ENCODE measurements at places on chromosomes 5 and 9. TPM values are rescaled to one million over a fixed set of nuclear protein-coding genes. Genes with fewer than 3 reads are reported as not detected.

PPP3R2 gene
- total RNA-seq, result not detected

FOXD4 gene
- not detected for total RNA-seq

LIFR gene
- total RNA-seq, result 18.9 TPM

FBP2 gene
- not detected for total RNA-seq

DCTN3 gene
- 25.6 TPM for total RNA-seq

CCL27 gene
- total RNA-seq, result not detected

STX17 gene
- 16.3 TPM for total RNA-seq

AQP7 gene
- not detected for total RNA-seq

- H3K36me3 ChIP-seq, result no peaks in the 10 kb centered on the region
- peaks cover 7% of the 10 kb centered on the region for H3K27me3 ChIP-seq
- peaks cover 13% of the 10 kb centered on the region for H3K4me1 ChIP-seq
- H3K27ac ChIP-seq, result peak overlapping the region; percentile 41
These were observed 62.3 kb downstream of the CXXC5 start for GRCh38 chr5:139710319-139711066.

DNA sequence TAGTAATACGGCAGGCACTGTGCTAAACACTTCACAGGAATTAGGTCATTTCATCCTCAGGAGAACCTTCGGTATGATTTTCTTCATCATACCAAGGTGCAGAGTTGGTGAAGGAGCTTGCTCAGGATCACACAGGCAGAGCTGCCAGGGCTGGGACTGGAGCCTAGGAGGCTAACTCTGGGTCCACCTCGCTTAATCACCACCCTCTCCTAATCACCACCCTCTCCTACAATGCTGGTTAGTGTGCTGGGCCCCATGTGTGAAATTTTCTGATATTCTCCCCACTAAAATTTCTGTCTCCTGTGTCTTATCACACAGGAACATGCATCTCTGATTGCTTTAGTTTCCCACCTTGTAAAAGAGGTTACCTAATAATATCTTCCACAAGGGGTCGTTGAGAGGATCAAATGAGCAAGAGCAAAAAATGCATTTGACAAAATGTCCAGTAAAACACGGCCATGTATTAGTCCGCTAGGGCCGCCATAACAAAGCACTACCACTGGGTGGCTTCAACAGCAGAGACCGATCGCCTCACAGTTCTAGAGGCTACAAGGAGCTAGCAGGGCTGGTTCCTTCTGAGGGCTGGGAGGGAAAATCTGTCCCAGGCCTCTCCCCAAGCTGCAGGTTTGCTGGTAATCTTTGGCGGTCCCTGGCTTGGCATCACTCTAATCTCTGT lies 128.2 kb upstream of the NFIB start:
- no peak overlapping the region for H3K27ac ChIP-seq
- no peaks in the 10 kb centered on the region for H3K36me3 ChIP-seq
- no peaks in the 10 kb centered on the region for H3K27me3 ChIP-seq
- no peaks in the 10 kb centered on the region for H3K4me1 ChIP-seq
- no peak overlapping the region for H3K4me3 ChIP-seq

GRCh38 chr9:112572416-112572815 lies 85.8 kb downstream of the KIAA1958 start:
- H3K27ac ChIP-seq, result no peak overlapping the region

DNA sequence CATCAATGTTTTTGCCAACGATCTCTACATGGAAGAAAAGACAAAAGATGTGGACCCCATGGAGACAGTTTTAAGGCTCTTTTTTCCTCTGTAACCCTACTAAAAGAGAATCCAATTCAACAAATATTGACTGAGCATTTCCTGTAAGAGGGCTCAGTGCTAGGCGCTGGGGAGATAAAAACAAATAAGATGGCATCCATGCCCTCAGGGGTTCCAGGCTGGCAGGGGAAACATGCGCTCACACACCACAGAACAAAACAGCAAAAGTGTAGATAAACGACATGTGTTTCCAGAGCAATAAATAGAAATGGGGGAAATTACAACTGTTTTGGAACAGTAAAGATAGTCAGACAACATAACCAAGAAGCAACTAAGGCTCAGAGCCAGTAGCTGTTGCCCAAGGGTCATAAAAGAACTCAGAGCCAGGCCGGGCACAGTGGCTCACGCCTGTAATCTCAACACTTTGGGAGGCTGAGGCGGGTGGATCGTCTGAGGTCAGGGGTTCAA lies 25.2 kb downstream of the ZNF608 start:
- no peak for DNase-seq
- H3K27ac ChIP-seq, result no peak overlapping the region
- no peaks in the 10 kb centered on the region for H3K27me3 ChIP-seq
- no peaks in the 10 kb centered on the region for H3K36me3 ChIP-seq

- H3K27me3 ChIP-seq, result no peaks in the 10 kb centered on the region
- peak overlapping the region; percentile 90 for H3K27ac ChIP-seq
- H3K4me3 ChIP-seq, result peak overlapping the region; percentile 79
These were observed 596 bp upstream of the CDC37L1 start for GRCh38 chr9:4678679-4679267.

- H3K4me3 ChIP-seq, result no peak overlapping the region
- H3K36me3 ChIP-seq, result no peaks in the 10 kb centered on the region
- H3K27ac ChIP-seq, result no peak overlapping the region
- H3K27me3 ChIP-seq, result no peaks in the 10 kb centered on the region
These were observed 15.4 kb downstream of the FAM174A start for GRCh38 chr5:100550531-100551051.

DNA sequence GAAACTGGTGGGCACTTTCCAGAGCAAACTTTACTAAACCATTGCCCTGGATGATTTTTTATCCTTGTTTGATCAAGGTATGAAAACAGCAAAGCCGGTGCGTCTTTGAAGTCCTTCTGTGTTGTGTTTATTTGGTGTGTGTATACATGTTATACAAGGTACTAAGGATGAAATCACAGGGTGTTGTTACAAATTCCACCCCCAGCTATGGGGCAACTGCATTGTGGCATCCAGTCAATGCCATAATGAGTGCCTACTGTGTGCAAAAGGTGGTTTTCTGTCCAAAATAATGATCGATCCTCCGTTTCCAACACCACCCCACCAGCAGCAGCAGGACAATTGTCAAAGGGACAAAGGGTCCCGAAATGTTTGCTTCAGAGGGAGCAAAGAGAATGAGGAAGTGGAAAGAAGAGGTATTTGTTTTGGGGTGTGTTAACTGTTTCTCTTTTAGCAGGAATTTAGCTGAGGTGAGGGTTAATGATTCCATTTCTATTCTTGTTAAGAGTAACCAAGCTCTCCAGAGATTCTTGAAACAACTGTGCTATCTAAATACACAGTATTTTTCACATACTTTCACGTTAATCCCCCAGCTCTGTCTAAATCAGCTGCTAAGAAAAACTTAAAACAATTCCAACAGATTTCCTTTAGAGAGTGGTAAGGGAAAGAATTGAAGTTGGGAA lies 568.7 kb upstream of the KLF4 start:
- no peak for DNase-seq
- H3K36me3 ChIP-seq, result no peaks in the 10 kb centered on the region
- H3K27ac ChIP-seq, result no peak overlapping the region
- H3K27me3 ChIP-seq, result no peaks in the 10 kb centered on the region
- H3K4me1 ChIP-seq, result peaks cover 2% of the 10 kb centered on the region
- no peak overlapping the region for H3K4me3 ChIP-seq

DNA sequence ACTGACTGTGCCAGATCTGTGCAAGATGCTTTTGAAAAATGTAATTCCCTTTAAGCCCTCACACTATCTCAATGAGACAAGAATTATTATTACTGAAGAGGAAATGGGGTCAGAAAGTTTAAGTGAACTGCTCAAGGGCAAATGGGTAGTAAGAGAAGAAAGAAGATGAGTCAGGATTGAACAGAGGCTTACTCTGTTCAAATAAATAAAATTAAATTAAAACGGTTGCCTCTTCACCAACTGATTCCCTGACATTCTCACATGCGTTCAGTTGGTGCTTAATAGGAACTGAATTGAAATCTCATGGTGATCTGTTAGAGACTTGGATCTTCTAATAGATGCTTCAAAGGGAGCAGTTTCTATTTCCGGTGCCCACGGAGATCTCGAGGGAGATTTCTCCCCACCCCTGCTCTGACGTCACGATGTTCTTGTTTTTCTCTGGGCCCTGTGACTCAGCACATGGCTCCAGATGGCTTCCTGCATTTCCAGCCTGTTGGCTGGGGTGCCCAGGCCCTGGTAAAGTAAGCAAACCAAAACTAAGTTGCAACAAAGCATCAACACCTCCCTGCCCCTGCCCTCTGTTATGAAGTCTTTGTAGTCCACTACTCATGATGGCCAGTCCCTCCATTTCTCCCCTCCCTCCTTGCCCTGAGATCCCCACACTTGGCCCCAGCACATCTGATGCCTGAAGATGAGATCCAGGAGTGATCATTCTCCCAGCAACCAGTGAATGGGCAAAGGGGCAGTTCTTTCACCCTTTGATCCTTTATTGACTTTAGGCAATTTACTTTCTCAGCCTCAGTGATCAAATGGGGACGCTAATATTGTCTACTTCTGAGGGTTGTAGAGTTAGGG lies 106.1 kb upstream of the CPEB4 start:
- H3K4me1 ChIP-seq, result peaks cover 1% of the 10 kb centered on the region
- no peaks in the 10 kb centered on the region for H3K27me3 ChIP-seq
- DNase-seq, result no peak

GRCh38 chr5:172085738-172086137 lies 79.3 kb upstream of the FBXW11 start:
- H3K27me3 ChIP-seq, result no peaks in the 10 kb centered on the region
- H3K27ac ChIP-seq, result no peak overlapping the region
- no peak overlapping the region for H3K4me3 ChIP-seq
- H3K4me1 ChIP-seq, result no peaks in the 10 kb centered on the region

- peak overlapping the region; percentile 34 for H3K27ac ChIP-seq
- H3K4me1 ChIP-seq, result peaks cover 14% of the 10 kb centered on the region
- no peak overlapping the region for H3K4me3 ChIP-seq
- peaks cover 24% of the 10 kb centered on the region for H3K36me3 ChIP-seq
These were observed 21.2 kb downstream of the DYNC2I2 start for GRCh38 chr9:128635266-128636023.

DNA sequence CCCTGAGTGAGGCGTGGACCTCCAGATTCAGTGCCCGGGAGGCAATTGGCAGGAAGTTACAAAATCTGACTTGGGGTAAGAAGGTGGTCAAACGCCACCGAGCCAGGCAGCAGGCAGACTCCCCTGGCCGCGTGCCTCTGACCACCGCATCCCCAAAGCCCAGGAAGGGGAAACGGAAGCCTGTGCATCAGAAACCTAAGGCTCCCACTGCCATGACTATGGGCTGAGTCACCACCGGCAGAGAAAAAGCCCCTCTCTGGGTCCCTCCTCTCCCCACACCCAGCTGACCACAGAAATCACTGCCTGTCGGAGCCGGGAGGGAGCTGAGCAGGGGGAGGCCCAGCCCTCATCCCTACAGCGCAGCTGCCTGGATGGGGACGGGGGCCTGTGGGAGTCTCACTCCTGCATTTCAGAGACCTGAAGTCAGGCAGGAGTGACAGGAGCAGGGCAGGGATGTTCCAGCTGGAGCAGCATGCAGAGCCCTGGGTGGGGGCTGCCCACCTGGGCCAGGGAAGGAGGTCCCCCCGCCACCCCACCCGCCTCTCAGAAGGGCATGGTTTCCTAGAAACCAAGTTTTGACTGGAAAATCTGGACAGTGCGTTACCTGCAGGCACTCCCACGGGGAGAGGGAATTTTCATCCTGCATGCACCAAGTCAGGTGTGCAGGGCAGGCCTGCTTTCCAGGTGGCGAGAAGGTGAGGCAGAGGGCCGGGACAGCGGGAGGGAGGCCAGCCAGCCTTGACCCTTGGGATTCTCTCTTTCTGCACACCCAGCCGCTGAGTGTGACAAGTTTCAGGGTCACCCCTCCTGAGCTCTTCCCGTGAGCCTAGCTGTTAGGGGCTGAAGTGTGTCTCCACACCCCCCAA lies 68.2 kb downstream of the LRSAM1 start:
- H3K4me3 ChIP-seq, result no peak overlapping the region

DNA sequence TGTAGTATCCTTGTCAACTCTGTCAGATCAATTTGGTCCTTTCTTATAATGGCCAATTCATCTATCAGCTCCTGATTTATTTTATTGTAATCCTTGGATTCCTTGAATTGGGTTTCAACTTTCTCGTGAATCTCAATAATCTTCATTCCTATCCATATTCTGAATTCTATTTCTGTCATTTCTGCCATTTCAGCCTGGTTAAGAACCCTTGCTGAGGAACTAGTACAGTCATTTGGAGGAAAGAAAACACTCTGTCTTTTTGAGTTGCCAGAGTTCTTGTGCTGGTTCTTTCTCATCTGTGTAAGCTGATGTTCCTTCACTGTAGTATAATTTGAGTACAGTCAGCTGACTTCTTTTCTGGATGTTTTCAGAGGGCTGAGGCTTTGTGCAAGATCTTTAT lies 84.5 kb downstream of the CETN3 start:
- no peak overlapping the region for H3K4me3 ChIP-seq
- H3K27ac ChIP-seq, result no peak overlapping the region
- H3K27me3 ChIP-seq, result no peaks in the 10 kb centered on the region
- H3K36me3 ChIP-seq, result no peaks in the 10 kb centered on the region

DNA sequence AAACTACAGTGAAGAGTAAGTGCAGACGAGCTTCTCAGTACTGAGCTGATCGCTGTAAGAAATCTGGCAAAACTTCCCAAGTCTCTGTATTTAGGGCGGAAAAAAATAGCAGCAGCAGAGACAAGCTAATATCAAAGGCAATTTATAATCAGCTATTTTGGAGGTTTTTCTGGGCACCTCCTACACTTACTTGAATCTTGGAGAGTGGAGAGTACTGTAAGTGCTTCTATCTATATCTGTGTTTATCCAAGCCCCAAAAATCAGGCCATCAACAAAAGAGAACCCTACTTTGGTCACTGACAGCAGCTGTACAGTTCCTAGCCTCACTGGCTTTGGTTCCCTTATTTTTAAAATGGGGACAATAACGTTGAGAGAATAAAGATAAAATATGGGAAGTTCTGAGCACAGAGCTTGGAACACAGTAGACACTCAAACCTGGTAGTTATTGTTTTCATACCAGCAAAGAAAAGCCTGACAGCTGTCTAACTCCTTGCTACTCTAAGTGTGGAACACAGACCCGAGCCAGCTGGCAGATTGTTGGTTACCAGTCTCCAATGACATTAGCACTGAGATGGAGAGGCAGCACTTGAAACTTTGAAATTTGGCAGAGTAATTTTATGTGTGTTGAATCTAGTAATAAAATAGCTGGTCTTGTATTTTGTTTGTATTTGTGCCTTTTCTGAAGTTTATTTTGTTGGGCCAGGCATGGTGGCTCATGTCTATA lies 96.0 kb upstream of the SLC28A3 start:
- H3K27ac ChIP-seq, result no peak overlapping the region
- no peaks in the 10 kb centered on the region for H3K27me3 ChIP-seq
- no peaks in the 10 kb centered on the region for H3K36me3 ChIP-seq
- H3K4me1 ChIP-seq, result no peaks in the 10 kb centered on the region
- H3K4me3 ChIP-seq, result no peak overlapping the region
- DNase-seq, result no peak

GRCh38 chr5:67310169-67310568 lies 113.6 kb upstream of the CD180 start:
- no peaks in the 10 kb centered on the region for H3K27me3 ChIP-seq
- H3K27ac ChIP-seq, result no peak overlapping the region
- H3K36me3 ChIP-seq, result no peaks in the 10 kb centered on the region

DNA sequence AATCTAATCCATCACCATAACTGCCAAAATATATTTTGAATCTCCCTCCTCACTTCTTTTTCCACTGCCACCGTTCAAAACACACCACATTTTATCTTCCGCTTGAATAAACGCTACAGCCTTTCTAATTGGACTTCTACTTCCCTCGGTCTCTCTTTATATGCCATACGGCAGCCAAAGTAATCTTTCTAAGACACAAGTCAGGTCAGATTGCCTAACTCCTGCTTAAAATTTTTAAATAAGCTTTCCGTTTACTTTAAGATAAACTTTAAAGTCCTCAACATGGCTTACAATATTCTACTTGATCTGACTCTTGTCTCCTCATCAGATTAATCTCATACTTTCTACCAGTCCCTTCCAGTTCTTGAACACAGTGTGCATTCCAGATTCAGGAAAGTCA lies 9.7 kb downstream of the AFF4 start:
- no peak for DNase-seq
- H3K4me1 ChIP-seq, result no peaks in the 10 kb centered on the region
- no peaks in the 10 kb centered on the region for H3K27me3 ChIP-seq
- H3K27ac ChIP-seq, result no peak overlapping the region
- no peak overlapping the region for H3K4me3 ChIP-seq
